ENCODE measurements at places on chromosomes 2 and 18.

GRCh38 chr2:33632831-33633230, 33.7 kb upstream of the FAM98A start:
- no peak for DNase-seq

GRCh38 chr2:220858101-220858500, 714.0 kb downstream of the EPHA4 start:
- DNase-seq = no peak

GRCh38 chr18:59357928-59358327, 1.1 kb downstream of the LMAN1 start:
- DNase-seq = no peak

DNA sequence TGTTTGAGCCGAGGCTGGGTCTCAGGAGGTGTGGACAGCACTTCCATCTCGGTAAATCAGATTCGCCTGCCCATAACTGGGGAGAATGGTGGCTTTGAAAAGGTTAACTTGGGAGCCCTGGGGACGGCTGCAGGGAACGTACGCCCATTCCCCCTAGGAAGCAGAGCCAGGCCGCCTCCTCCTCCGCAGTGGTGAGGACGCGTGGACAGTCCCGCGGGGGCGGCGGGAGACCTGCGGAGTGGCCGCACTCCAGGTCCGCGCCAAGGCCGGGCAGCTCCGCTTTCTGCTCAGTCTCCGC, 845 bp upstream of the MYCN start:
- no peak for DNase-seq

GRCh38 chr2:185208261-185208660, 530.3 kb upstream of the FSIP2 start:
- no peak for DNase-seq

DNA sequence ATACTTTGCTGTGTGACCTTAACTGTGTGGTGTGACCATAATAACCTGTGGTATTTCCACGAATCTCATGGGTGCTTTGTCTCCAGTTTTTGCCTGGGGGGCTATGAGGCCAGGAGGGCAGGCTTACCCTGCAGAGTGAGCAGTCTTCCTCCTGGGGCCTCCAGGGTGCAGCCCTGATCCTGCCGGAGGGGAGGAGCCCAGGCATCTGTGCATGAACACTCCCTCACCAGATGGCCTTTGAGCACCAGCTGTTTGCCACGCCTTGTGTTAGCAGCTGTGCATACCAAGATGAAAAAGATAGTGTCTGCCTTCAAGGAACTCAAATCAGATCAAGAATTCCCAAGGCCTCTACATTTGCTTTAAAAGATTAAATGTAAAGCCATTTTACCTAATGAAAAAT, 75.0 kb upstream of the RBM44 start:
- no peak for DNase-seq

DNA sequence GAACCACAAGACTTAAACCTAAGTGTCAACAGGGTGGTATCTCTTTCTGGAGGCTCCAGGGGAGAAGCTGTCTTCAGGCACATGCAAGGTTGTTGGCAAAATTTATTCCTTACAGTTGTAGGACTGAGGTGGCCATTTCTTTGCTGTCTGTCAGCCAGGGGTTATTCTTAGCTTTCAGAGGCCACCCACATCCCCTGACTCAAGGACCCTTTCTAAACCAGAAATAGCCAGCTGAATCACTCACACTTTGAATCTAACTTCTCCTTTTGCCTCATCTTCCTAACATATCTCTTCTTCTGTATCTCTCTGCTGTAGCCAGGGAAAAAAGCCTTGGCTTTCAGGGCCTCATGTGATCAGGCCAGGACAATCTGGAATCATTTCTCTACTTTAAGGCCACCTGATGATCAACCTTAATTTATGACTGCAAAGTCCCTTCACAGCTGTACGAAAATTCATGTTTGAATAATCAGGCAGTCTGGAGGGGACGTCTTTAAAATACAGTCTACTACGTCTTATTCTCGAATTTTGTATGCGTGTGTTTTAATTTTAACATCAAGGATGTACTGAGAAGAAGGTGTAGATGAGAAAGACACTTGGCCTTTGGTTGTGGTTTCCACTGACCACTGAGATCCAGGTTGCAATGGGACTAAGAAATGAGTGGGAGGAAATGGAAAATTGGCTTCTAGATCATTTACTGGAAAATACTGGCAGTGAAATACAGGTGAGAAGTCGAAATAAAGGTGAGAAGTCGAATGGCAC, 90.4 kb downstream of the DOCK10 start:
- DNase-seq = no peak

DNA sequence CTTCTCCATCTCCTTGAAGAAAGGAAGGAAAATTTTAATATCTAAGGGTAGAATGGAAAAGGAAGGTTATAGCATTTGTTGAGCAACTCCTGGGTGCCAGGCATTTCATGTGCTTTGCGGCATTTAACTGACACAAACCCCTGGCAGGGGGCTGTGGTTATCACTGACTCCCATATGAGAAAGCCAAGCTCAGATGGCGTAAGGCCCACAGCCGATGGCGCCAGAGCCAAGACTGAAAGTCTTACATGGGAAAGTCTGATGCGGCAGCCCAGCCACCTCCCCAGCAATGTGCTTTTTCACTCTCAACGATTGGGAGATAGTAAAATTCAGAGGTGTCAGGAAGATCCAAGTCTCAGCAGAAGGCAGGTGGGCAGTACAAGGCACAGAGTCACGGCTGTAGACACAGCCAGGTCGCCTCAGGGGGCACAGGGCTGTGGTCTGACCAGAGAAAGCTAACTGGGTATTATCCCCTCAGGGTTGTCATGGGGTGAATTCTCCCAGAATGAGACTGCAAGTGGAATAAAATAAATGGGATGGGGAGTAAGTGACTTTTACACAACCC, 324.2 kb upstream of the NCKAP5 start:
- no peak for DNase-seq

- no peak for DNase-seq
Observed at GRCh38 chr2:44135296-44135695, 33.4 kb upstream of the PPM1B start.

DNA sequence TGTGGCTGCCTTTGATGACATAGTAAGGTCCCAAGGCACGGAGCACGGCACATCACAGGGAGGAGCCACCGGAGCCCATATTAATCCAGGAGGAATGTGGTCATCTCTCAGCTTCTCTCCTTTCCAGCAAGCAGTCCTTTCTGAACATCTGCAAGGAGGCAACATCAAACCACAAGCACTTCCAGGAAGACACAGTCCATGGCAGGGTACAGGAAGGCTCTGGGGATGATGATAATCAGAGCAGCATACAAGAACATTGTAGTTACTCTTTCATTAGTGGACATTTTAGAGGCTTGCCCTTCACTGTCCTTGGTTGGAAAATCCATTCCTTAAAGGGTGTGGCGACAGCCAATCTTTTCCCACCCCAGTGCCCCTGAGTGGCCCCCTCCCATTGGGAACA, 31.1 kb downstream of the YPEL5 start:
- no peak for DNase-seq

DNA sequence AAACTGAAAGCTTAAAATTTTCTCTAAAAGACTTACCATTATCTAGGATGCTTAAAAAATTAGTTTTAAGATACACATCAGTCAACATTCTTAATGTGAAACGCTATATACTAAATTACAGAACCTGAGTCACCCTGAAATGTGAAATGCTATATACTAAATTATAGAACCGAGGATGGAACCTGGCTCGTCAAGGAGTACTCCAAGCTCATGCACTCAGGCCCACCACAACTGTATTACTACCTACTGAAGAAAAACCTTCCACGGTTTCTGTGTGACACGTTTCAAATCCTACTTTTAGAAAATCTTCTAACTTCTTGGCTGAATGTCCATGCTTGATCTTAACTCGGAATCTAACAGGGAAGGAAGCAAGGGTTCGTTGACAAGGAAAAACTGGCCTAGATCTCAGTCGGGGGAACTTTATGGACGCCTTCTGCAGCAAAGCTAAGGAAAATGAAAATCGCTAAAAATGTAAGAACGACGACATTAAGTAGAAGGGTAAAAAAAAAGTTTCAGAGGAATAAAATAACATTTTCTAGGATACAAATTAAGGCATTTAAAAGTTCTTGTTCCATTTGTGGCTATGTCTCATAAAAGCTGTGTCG, 1.4 kb downstream of the PRKD3 start:
- no peak for DNase-seq

- no peak for DNase-seq
Observed at GRCh38 chr2:29606104-29607037, 315.0 kb downstream of the ALK start.

DNA sequence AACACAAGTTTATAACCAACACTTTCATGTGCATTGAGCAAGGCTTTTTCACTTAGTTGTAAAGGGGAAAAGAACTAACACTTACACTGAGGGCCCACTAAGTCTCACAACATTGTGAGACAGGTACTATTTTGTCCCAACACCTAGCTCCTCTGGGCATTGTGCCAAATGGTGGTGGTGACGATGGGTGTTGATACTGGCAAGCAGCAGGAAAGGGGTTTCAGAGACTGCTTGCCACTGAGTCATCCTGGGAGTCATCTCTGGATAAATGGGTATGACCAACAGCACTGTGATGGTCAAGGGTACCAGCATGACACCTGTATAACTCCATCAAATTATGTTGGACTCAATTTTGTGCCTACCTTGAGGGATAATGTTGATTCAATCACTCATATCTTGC, 138.8 kb upstream of the ITGA6 start:
- DNase-seq = no peak

- no peak for DNase-seq
Observed at GRCh38 chr18:677951-678381, 20.5 kb downstream of the TYMS start.

- no peak for DNase-seq
Observed at GRCh38 chr2:50098242-50098641, 933.7 kb downstream of the NRXN1 start.

GRCh38 chr2:106124905-106125549, 69.1 kb downstream of the UXS1 start:
- DNase-seq = no peak

DNA sequence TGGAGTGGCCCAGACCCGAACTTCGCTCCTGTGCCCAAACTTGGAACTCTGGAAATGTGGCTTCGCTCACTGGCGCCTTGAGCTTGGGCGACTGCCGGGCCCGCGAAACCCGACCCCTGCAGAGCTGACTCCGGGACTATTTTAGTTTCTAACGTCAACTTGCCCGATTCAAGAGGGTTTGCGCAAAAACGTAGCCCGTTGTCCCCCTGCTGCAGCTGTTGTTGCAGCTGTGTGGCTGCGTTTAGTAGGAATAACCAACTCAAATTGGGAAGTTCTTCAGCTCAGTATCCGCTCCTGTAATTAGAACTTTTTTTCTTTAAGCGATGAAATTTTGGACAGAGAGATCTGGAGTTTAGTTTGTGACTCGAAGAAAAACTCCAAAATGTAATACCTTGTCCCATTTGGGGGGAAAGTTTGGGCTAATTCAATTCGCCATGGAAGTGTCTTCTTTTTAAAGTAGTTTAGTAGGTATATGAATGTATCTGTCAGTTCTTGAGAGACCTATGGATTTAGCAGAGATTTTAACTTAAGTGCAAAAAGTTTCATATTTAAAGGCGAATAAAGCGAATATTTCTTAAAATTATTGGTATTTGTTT, 559 bp downstream of the MYL12A start:
- no peak for DNase-seq

- no peak for DNase-seq
Observed at GRCh38 chr2:203909974-203910373, 26.6 kb upstream of the ICOS start.

- no peak for DNase-seq
Observed at GRCh38 chr2:60938301-60938700, 56.9 kb downstream of the REL start.

DNA sequence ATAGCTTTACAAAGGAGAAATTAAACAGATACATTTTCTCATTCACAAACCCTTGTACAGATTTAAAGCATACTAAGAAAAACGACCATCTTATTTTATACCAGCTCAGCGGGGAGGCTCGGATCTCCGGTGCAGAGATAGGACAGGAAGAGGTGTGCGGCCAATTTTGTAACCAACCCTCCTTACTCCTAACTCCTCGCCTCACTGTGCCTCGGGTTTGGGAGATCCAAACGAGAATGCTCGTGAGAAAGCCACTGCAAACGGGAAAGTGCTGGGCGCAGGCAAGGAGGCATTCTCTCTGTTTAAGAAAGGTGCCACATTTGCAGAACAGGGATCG, 1.2 kb downstream of the KDSR start:
- DNase-seq = no peak

DNA sequence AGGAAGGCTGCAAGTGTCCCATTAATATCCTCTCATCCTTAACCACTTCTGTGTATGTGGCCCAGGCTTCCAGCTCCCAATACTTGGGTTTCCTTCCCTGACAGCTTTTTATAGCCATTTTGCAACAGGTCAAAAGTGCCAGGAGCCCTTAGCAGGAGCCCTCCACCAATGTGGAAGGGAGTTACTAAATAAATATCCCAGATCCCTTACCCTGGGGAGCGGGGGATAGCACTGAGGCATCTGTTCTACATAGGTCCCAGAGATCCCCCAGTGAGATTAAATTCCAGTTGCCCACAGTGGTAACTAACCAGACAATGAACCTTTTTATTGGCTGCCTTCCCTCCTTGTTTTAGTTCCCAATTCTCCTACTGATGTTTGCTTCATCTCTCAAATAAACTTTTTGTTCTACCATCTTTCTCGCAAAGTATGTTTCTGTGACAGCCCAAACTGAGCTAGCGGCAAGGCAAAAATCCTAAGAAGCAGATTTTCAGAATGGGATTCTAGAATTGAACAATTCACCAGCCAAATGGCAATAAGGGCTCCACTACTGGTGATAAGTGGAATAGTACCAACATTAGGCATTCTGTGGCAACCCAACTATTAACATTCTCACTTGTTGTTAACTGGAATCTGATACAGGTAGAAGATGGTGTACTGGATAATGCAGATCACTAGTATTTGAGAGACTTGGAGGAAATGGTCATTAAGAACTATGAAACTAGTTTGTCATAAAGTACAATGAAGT, 83.9 kb upstream of the MAPRE2 start:
- no peak for DNase-seq

- no peak for DNase-seq
Observed at GRCh38 chr2:157438863-157439823, 4.7 kb downstream of the CYTIP start.

DNA sequence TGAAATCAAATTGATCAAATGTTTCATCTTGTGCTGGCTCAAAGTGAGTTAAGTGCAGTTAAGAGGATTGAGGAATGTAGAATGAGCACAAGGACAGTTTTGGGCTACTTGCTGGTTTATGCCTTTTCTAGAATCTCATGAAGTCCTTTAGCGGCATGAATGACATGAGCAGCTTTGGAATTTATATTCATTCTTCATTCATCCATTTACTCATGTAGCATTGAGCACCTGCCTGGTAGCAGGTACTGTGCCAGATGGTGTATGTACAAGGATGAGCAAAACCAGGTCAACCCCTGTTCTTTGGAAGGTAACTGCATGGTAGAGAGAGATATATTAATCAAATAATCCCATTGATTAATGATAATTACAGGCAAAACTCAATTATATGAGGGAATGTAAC, 1.2 kb downstream of the ICOS start:
- no peak for DNase-seq

- DNase-seq = no peak
Observed at GRCh38 chr2:35741556-35741955, 614.0 kb upstream of the CRIM1 start.

- no peak for DNase-seq
Observed at GRCh38 chr18:62992877-62993365, 277.6 kb downstream of the PHLPP1 start.

Measured in stimulated activated CD8-positive, alpha-beta memory T cell treated with anti-CD3 and anti-CD28 coated beads, Interleukin-2, amount 100 ng/mL, for 1 hour (primary cell).